Activated CD4-positive, alpha-beta T cell treated with anti-CD3 and anti-CD28 coated beads, Interleukin-10, Interleukin-2, amounts not matched to agents 100 ng/mL and 50 ng/mL, durations not matched to agents 16 hours and 8 hours (primary cell): ENCODE measurements at places on chromosomes 2 and 18.

GRCh38 chr18:42157420-42157819 lies 202.4 kb downstream of the PIK3C3 start:
- DNase-seq = no peak

GRCh38 chr2:25132299-25132635 lies 36.1 kb downstream of the POMC start:
- DNase-seq = no peak

- DNase-seq = no peak
These were observed 135.5 kb upstream of the CREB1 start for GRCh38 chr2:207394203-207394781.

- peak; percentile 97 for DNase-seq
These were observed 40.0 kb downstream of the DNMT3A start for GRCh38 chr2:25301453-25302352.

DNA sequence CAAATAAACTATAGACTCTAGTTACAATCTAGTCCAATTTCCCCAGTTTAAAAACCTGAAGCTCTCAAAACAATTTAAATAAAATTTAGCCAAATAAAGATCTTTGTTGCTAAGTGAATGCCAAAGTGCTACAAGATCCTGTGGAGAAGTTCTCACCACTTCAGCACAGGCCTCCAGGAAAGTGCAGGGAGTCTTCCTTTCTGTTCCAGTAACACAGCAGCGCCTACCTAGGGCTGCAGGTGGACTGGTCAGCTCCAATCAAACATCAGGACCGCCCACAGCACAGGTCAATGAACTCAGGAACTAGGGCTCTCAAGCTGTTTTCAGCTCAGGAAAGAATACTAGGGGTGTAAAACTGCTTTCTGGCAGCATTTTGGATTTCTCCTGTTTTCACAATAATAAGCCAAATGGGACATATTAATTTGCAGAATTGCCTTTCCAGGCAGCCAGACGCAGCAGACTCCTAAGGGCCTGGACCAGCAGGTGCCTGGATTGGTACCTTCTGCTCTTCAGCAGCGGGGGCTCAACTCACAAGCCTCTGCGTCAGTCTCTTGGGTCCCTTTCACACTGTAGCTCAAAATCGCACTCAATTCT lies 1.5 kb downstream of the FAM110C start:
- no peak for DNase-seq

DNA sequence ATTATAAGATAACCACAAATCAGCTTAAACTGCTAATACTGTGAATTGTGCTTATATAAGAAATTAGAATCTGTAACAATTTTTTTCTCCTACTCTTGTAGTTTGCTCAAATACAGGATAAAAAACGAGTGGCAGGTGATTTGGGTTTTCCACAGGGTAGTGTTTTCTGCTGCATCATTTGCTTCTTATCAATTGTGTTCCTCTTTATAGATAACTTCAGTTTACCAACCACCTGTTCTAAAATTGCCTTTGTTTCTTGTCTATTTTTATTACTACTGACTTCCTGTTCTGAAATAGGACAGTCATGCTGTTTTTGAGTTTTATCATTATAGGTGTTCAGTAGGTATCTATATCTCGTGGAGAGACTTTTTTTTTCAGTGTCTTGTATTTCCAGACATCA lies 56.9 kb downstream of the MFSD6 start:
- no peak for DNase-seq

DNA sequence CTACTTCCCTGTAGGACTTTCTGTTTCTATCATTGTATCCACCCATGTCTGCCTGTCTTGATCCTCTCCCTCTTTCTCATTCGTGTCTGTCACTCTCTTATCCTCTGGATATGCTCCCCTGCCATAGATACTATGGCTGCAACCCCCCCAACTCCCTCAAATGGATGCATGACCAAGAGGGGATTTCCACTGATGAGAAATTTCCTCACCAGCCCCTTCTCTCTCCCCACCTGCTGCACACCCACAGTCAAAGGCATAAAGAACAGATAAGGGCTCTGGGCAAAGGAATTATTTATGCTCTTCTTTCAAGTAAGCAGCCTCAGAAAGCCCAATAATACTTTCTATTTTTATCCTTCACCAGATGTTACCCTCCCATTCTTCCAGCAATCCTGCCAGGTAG lies 121.3 kb downstream of the FOXI3 start:
- no peak for DNase-seq

GRCh38 chr2:122007577-122007976 lies 252.1 kb downstream of the TSN start:
- DNase-seq = no peak

DNA sequence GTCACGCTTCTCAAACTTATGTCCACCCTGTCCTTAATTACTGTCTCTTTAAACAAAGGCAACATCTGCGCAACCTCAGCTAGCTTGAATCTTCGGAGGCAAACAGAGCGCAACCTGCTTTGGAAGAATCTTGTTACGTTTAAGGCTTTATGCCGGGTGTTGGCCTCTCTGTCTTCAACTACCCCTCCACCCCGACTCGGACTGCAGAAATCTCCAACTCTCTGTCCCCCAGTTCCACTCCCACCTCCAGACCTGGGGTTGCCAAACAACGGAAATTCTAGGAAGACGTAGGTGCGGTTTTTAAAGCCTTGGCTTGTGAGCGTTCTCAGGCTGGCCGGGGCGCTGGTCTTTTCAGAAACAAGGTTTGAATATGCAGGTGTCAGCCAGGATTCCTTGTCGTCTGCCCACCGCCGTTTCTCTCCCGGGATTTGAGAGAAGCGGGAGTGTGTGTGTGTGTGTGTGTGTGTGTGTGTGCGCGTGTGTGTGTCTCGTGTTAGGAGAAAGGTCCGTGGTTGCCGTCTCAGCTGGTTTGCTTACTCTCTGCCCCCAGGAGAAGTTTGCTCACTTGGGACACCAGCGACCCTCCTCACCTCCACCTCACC lies 1.1 kb upstream of the ONECUT2 start:
- no peak for DNase-seq

GRCh38 chr18:32902568-32903330 lies 129.9 kb upstream of the KLHL14 start:
- no peak for DNase-seq

- DNase-seq = peak; percentile 25
These were observed 6.5 kb upstream of the MTERF4 start for GRCh38 chr2:241108271-241109209.

GRCh38 chr2:67489396-67489795 lies 92.3 kb downstream of the ETAA1 start:
- DNase-seq = no peak

DNA sequence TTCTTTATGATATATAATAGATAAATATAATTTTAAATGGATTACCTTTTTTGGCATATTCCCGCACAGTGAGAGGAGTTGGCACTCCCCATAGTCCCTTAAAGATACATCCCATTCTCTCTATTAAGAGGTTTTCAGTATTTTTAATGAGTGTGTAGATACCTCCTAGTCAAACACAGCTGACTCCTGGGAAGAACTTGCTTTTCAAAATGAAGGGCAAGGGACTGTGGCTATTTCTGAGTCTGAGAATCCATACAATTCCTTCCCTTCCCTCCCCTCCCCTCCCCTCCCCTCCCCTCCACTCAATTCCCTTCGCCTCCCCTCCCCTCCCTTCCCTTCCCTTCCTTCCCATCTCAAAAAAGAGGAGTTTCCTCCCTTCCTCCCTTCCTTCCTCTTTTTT lies 93.5 kb downstream of the PRPF40A start:
- DNase-seq = no peak

GRCh38 chr2:20609995-20610357 lies 40.9 kb downstream of the HS1BP3 start:
- no peak for DNase-seq

GRCh38 chr2:29114946-29115609 lies at the start of gene CLIP4:
CLIP4 (plus strand) TSS chr2:29115415; CDS start chr2:29121389, 5,974 bp downstream.
- peak; percentile 63 for DNase-seq
